Gastrocnemius medialis (tissue), 4 donors: ENCODE measurements at places on chromosomes 3 and 15.
A peak's percentile ranks its signal among the peaks of the same experiment; 100 is the strongest.

DNA sequence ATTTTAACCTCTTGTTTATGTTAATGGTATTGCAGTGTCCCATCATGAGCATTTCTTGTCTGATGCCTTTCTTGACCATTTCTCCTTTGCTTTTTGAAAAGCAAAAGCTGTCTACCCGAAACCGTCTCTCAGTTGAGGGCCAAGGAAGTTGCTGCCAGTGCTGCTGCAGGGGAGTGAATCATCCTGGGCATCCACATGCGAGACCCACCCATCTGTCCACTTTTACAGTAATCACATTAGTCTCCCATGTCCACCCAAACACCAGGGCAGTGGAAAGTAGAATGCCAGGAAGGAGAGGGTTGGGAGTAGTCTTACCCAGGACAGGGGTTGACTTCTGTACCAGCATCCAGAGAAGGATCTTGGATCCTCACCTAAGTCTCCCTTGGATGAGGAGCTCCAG, 48.6 kb upstream of the TEX264 start:
- DNase-seq: no peak

DNA sequence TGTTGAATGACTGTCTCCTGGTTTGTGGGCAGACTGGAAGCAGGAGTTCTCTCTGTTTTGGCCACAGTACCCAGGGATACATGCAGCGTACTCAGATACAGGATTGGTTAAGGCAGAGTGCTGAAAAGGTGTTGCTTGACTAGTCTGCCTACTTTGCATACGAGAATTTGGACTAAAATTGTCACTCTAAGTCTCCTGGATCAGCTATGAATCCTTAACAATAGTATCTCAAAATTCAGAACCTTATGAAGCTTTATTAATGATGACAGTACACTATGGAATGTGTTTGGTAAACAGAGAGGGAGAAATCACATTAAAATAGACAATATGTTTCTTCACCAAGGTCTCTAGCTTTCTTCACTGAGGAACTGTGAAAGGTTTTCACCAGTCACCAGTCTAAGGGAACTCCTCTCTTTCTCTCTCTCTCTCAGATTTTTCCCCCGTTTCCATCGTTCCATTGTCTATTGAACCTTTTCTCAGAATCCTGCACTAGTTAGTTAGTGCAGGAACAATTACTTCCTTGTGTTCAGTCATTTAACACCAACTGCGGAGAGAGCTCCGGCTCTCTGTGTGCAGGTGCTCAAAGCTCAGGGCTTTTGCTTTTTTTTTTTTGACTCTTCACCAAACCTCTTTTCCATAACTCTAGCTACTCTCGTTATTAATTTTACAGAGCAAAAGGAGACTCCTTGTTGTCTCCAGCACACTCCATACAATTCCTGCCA, 85.9 kb upstream of the FNDC3B start:
- DNase-seq: no peak

DNA sequence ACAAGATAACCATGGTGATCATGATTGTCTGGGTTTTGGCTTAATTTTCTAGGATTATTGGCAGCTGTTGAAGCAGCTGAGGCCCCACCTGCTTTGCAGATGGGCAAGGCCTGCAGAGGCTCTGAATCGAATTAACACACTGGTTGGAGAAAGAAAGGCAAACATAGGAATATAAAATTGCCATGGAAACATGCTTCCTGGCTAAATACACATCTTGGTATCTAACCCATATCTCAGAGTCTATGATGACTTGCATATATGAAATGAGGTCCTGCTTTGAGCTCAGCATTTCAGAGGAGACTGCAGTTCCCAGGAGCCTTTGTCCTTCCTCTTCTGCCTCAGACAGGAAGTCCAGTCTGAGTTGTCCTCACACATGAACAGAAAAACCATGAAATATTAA, 24.3 kb upstream of the SV2B start:
- no peak for DNase-seq

DNA sequence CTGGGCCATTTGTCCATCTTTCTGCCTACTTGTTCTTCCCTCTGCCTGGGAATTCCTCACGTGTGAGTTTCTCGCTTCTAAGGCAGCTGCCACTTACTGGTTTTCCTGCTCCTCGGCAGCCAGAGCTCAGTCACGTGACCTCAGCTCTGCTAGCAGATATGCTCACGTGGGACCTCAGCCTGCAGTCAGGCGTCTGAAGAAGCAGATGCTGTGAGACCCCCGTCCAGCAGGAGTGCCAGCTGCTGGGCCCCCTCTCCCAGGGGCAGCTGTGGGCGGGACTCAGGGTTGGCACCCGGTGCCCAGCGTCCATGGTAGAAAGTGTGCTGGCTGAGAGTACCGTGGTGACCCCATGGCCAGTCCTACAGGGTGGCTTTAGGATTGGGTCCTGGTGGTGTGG, 161.3 kb upstream of the TLE3 start:
- peak; percentile 60 for DNase-seq

DNA sequence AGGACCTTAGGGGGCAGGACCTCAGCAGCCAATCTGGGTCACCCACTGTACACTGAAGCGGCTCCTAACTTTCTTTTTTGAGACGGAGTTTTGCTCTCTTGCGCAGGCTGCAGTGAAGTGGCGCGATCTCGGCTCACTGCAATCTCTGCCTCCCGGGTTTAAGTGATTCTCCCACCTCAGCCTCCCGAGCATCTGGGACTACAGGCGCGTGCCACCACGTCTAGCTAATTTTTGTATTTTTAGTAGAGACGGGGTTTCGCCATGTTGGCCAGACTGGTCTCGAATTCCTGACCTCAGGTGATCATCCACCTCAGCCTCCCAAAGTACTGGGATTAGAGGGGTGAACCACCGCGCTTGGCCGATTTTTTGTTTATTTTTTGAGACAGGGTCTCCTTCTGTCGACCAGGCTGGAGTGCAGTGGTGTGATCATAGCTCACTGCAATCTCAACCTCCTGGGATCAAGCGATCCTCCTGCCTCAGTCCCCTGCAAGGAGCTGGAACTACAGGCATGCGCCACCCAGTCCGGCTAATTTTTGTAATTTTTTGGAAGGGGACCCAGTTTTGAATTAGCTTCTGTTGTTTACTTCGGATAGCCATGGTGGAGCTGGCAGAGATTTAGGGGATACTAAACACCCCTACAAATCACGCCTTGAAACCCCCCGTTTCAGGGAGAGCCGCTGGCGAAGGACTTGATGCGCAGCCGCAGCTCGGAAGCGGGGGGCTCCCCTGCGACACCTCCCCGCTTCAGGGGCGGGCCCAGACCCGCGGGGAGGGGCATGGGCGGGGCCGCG, 1.5 kb upstream of the CLK3 start:
- no peak for DNase-seq

DNA sequence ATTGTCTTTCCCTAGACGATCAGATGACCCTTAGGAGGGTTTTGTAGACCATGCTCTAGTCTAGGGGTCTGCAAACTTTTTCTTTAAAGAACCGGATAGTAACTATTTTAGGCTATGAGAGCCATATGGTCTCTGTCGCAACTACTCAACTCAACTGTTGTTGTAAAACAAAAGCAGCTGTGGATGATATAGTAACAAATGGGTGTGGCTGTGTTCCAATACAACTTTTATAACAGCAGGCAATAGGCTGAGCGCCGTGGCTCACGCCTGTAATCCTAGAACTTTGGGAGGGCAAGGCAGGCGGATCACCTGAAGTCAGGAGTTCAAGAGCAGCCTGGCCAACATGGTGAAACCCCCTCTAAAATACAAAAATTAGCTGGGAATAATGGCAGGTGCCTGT, 6.1 kb upstream of the CMTM6 start:
- DNase-seq: no peak

- no peak for DNase-seq
Observed at GRCh38 chr3:160179906-160180305, 45.3 kb upstream of the C3orf80 start.

DNA sequence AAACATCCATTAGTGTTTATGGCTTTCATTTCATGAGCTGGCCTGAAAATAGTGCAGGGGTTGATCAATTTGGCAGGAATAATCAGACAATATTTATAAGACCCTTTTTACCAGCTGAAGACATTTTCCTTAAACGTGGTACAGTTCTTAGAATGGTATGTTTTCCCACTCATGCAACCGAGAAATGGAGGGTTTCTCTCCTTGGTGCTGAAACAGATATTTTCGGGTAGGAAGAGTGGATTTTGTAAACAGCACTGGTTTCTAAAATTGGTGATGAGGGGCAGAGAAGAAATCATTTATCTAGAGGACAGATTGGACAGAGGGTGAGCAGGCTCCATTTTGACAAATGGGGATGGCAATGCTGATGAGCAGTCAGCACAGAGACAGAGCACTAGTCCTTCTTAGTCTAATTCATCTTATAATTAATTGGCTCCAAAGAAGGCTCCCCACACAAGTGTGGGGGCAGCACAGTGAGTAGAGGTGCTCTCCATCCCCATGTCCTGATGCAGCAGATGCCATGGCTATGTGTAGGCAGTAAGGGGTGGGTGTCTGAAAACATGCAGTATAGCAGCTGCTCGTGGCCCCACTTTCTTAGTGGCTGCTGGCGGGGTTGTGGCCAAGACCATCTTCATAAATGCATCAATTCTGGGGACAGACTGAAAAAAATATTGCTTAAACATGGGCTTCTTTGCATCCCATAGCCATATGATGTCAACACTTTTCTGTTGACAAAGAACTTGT, 18.1 kb upstream of the SLC7A14 start:
- DNase-seq: no peak

DNA sequence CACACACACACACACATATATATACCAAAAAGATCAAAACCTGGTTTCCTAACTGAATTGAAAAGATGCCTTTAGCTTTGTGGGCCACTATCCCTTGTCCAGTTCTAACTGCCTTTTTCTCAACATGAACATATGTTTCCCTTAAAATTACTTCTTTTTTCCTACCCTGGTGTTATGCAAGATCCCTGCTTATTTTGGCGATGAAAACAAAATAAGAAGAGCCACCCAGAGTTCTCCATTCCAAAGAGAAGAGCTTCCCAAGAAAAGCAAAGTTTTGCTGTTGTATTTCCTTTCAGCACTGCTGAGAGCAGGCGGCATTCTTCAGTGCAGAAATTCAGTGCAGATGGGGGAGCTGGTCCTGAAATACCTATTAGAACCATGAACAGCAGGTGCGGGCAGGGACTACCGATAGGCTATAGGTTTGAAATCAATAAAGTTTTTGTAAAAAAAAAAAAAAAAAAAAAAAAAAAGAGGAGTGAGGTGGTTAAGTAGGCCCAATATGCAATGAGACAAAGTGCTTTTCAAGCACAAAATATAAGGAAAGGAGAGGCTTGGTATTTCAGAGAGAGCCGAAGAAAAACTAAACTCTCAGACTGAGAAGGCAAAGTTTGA, 238.0 kb downstream of the FOXP1 start:
- no peak for DNase-seq

DNA sequence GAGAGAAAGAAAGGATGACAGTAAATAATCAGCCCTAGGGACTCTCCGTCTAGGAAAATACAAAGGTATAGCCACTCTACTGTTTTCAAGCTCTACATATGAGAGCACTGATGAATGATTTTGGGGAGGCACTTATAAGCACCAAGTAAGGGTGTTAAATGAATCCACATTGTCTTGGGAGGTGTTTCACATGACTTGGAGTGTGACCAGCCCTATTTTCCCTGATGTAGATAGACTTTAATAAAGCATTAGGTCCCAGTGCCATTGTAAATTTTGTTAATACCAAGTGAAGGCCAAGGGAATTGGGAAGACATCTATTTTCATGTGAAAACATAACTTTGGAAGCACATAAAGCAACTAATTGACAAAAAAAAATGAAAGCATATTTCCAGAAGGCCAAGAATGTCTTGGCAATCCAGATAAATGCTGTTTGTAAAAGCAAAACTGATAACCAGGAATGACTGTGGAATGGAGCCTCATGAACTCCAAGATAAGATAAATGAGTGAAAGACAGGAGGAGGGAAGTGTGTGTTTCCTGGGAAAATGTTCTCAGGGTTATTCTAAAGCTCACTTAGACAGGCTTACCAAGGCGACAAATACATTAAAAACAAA, 96.0 kb upstream of the MYZAP start:
- no peak for DNase-seq

DNA sequence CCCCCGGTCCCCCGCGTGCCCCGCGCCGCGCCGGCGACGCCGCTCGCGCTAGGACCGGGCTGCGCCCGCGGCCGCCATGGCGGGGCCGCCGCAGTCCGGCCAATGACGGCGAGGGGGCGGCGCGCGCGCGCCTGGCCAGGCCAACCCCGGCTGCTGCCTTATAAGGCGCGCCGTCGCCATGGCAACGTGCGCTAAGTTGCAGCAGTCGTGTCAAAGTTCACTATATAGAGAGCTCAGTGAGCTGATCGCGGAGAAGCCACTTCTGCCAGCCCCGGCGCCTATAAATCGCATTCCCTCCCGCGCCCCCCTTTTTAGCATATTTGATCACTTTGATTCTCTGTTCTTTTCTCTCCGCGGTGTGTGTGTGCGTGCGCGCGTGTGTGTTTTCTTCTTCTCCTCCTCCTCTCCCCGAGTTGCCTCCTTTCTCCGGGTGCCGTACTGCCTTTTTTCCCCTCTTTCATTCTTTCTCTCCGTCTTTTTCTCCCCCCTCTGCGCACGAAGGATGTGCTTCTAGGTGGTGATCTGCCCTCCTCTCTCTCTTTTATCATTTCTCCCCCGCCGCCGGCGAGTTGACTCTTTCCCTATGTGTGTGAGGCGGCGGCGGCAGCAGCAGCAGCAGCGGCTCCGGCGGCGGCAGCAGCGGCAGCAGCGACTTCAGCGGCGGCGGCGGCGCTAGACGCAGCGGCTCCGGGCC, at the start of gene NR2F2:
Gene NR2F2 (plus strand): TSS at position 251 of the 694 bp plus-strand sequence. CDS start 1,406 bp downstream, outside the sequence.
- DNase-seq: peak; percentile 97

GRCh38 chr15:57565311-57565710, 26.4 kb upstream of the MYZAP start:
- no peak for DNase-seq

DNA sequence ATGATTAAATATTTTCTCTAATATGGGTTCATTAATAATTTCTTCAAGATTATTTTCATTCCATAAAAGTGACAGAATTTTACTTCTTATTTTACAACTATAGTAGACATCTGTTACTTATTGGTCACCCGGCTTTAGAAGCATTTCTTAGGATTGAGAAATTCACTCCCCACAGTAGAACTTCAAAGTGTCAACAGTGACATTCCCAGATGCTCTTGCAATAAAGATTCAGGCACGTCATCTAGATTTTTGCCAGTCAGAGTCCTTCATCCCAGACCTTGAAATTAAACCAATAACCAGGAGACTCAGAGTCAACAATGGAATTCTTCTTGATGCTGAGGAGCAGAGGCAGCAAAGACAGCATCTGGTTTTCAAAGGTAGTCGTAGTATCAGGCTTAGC, 190.8 kb downstream of the VGLL3 start:
- no peak for DNase-seq

DNA sequence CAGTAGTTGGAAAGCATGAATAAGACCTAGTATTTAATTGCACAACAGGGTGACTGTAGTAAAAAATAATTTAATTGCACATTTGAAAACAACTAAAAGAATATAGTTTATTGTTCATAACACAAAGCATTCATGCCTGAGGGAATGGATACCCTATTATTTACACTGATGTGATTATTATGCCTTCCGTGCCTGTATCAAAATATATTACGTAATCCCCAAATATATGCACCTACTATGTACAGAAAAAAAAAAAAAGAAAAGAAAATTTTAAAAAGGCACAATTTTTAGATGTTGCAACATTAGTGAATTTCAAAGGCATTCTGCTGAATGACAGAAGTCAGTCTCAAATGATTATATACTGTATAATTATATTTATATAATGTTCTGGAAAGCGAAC, 647.2 kb upstream of the BCHE start:
- DNase-seq: no peak
